GM12878 (cell line): ENCODE measurements at places on chromosomes 1 and 21. TPM values are rescaled to one million over a fixed set of nuclear protein-coding genes. Genes with fewer than 3 reads are reported as not detected.

GRCh38 chr1:71583756-71584155, 502.9 kb upstream of the ZRANB2 start:
- no peak overlapping the region for H3K27ac ChIP-seq
- H3K36me3 ChIP-seq = no peaks in the 10 kb centered on the region
- H3K27me3 ChIP-seq = no peaks in the 10 kb centered on the region
- H3K4me1 ChIP-seq = no peaks in the 10 kb centered on the region; the same call in 1 of the 2 replicates
- DNase-seq = no peak
- no peak overlapping the region for H3K4me3 ChIP-seq

- no peaks in the 10 kb centered on the region for H3K27me3 ChIP-seq
- H3K4me3 ChIP-seq = no peak overlapping the region
- no peak overlapping the region for H3K27ac ChIP-seq
- H3K36me3 ChIP-seq = no peaks in the 10 kb centered on the region
Measured at GRCh38 chr1:115423776-115424175, 85.7 kb upstream of the NGF start.

GRCh38 chr1:48228156-48228555, 5.6 kb downstream of the SLC5A9 start:
- no peak overlapping the region for H3K4me3 ChIP-seq
- no peaks in the 10 kb centered on the region for H3K27me3 ChIP-seq
- no peaks in the 10 kb centered on the region for H3K4me1 ChIP-seq
- H3K27ac ChIP-seq = no peak overlapping the region

The GPR153 gene
- 2.2 and 2.4 TPM in 2 replicates for total RNA-seq

DNA sequence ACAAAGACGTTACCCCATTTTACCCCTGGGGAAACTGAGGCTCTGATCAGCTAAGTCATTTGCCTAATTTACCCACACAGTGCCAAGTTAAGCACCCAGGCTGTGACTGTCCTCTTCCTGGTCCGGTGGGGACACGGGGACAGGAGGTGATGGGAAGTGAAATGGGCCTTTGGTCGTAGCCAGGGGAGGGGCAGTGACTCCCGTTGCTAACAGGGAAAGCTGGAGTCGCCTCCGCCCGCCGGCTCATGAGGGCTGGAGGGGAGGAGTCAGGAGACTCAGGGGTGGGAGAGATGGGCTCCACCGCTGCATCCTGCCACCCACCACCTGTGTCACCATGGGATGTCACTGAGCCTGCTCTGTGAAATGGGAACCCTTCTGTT, 139.3 kb downstream of the PGBD5 start:
- H3K27me3 ChIP-seq = no peaks in the 10 kb centered on the region
- H3K36me3 ChIP-seq = no peaks in the 10 kb centered on the region
- H3K4me3 ChIP-seq = no peak overlapping the region
- H3K27ac ChIP-seq = no peak overlapping the region

The AADACL4 gene
- total RNA-seq = not detected in 2 replicates

The DVL1 gene
- total RNA-seq = 29.8 and 30.8 TPM in 2 replicates

DNA sequence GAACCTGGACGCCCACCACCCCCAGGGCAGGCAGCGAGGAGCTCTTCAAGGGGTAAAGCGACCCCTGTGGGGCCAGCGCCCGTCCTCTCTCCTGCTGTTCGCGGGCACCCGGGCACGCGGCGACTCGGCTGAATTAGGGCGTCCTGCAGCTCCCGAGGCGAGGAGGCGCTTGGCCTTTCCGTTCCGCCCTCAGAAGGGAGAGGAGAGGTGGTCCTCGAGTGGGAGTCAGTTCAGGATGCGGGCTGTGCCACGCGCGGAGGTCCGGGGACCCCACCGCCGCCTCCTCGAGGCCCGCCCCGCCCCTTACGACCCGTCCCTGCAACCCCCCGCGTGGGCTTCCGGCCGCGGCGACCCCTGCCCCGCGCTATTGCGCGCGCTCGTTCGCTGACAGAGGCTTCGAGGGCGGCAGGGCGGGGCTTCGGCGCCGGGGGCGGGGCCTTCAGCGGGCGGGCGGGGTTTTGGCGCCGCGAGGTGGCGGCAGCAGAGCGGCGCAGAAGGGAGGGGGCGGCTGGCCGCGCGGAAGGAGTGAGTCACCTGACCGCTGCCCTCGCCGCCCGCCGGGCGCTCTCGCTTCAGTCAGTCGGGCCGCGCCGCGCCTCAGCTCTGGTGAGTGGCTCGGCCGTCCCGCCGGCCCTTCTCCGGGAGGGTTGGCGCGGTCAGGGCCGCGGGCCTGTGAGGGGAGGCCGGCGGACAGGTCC, at the start of gene BACH1:
Gene BACH1 (plus strand): TSS at position 575 of the 698 bp plus-strand sequence. CDS start 22,359 bp downstream, outside the sequence.
- H3K4me3 ChIP-seq = peak within 1 kb of the TSS; percentile 93
- H3K4me1 ChIP-seq = peaks cover 31% of the 10 kb centered on the region
- H3K27ac ChIP-seq = peak within 1 kb of the TSS; percentile 96
- DNase-seq = no peak
- no peaks in the 10 kb centered on the region for H3K27me3 ChIP-seq
- no peaks in the 10 kb centered on the region for H3K36me3 ChIP-seq

DNA sequence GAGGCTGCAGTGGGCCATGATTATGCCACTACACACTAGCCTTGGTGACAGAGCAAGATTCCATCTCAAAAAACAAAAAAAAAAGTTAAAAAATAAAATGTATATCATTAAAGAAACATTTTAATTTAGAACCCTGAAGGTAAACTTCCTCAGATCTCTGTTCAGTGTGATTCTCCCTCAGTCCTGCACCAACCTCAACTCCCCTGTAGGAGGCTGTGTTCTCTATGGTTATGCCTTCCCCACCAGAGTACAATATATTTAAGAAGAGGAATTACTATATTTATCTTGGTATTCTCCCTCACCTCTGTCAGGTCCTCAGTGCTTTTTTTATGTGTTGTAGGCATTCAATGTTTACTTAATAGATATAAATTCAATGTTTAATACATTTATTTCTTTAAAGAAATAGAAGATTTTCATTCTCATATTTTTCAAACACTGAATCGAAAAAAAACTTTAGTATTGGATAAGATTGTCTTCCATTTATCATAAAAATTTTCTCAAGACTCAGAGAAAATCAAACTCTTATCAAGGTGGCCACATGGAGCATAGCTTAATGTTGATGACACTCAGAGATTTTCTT, 4.8 kb upstream of the LRRC8B start:
- no peak for DNase-seq
- H3K27me3 ChIP-seq = no peaks in the 10 kb centered on the region
- no peak overlapping the region for H3K4me3 ChIP-seq
- no peak overlapping the region for H3K27ac ChIP-seq

GRCh38 chr1:208275083-208275482, 30.9 kb upstream of the PLXNA2 start:
- no peaks in the 10 kb centered on the region; the same call in 1 of the 2 replicates for H3K27me3 ChIP-seq
- no peak for DNase-seq
- H3K36me3 ChIP-seq = no peaks in the 10 kb centered on the region
- H3K4me3 ChIP-seq = no peak overlapping the region
- no peaks in the 10 kb centered on the region for H3K4me1 ChIP-seq
- no peak overlapping the region for H3K27ac ChIP-seq

- no peak for DNase-seq
- no peaks in the 10 kb centered on the region; the same call in 1 of the 2 replicates for H3K27me3 ChIP-seq
Measured at GRCh38 chr1:147919896-147920295, 8.3 kb upstream of the GPR89B start.

DNA sequence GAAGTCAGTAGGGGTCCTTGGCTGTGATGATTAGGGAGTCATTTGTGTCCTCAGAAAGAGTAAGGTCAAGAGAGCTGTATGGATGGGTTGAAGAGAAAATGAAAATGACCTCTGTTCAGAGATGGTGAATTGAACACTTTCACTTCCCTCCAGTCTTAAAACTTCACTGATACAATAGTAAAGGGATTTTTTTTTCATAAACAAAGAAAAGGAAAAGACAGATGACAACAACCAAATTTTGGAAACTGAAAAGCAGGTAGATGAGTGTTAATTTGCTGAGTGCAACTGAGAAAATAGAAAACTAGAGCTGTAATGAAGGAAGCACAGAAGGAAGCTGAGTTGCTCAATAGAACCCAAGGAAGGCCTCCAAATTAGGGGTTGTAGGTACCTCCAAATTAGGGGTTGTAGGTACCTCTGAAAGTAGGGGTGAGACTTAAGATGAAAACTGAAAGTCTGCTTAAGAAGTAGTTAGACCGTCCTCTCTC, 14.8 kb upstream of the S1PR1 start:
- no peaks in the 10 kb centered on the region for H3K27me3 ChIP-seq
- peaks cover 12% of the 10 kb centered on the region for H3K4me1 ChIP-seq
- DNase-seq = peak; percentile 67
- H3K36me3 ChIP-seq = no peaks in the 10 kb centered on the region
- peak overlapping the region; percentile 63 for H3K27ac ChIP-seq

DNA sequence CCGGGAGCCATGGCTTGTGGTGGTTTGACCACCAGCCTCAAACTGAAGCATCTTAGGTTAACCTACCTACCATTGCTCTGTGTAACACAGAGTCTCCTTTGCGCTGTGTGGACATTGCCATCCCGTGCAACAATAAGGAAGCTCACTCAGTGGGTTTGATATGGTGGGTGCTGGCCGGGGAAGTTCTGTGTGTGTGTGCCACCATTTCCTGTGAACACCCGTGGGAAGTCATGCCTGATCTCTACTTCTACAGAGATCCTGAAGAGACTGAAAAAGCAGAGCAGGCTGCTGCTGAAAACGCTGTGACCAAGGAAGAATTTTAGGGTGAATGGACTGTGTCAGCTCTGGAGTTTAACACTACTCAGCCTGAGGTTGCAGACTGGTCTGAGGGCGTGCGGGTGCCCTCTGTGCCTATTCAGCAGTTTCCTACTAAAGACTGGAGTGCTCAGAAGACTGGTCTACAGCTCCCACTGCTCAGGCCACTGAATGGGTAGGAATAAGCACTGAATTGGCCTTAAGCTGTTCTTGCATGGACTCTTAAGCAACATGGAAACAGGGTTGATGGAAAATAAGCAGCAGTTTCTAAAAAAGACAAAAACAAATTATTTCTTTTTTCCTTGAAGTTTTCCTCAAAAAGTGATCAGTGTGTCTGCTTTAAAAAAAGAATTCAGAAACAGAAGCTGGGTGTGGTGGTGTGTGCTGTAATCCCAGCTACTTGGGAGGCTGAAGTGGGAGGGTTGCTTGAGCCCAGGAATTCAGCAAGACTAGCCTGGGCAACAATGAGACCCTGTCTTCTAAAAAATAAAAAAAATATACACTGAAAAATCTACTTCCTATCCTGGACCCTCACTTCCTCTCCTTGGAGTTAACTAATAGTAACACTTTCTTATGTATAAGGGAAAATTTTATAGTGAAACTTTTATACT, 14.6 kb downstream of the CEP350 start:
- no peak overlapping the region for H3K4me3 ChIP-seq
- H3K4me1 ChIP-seq = no peaks in the 10 kb centered on the region; the same call in 1 of the 2 replicates
- no peak for DNase-seq
- H3K27ac ChIP-seq = no peak overlapping the region

- 0 out of 2 replicates have a peak, but pooled peaks cover 2% of the 10 kb centered on the region for H3K27me3 ChIP-seq
- no peaks in the 10 kb centered on the region for H3K36me3 ChIP-seq
- no peak for DNase-seq
Measured at GRCh38 chr1:208446271-208446691, 202.1 kb upstream of the PLXNA2 start.

GRCh38 chr1:110672001-110672752, 2.6 kb downstream of the KCNA3 start:
- no peaks in the 10 kb centered on the region for H3K27me3 ChIP-seq
- DNase-seq = no peak
- H3K36me3 ChIP-seq = no peaks in the 10 kb centered on the region
- peak overlapping the region; percentile 40; the same call in 1 of the 2 replicates for H3K27ac ChIP-seq

The CAPN9 gene
- not detected in 2 replicates for total RNA-seq

DNA sequence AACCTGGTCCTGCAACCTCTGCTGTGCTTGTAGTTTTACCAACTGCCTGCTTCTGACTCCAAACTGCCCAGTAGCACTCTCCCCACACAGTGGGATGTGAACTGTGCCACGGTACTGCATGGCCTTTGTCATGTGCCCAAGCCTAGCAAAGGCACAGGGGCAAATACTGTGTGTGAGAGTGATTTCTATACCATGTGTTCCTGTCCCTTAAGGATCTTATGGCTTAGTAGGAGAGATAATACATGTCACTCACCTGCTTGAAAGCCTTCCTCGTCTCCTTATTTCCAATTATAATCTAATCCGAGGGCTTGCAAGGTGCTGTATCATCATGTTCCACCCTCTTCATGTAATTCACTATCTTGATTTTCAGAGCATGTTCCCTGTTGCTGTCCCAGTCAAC, 51.3 kb downstream of the UBE4B start:
- H3K27me3 ChIP-seq = no peaks in the 10 kb centered on the region
- no peaks in the 10 kb centered on the region for H3K4me1 ChIP-seq
- no peak overlapping the region for H3K27ac ChIP-seq
- DNase-seq = no peak

GRCh38 chr1:61757950-61758349, 15.7 kb downstream of the PATJ start:
- H3K36me3 ChIP-seq = no peaks in the 10 kb centered on the region
- DNase-seq = no peak
- no peak overlapping the region for H3K4me3 ChIP-seq
- H3K4me1 ChIP-seq = no peaks in the 10 kb centered on the region
- H3K27ac ChIP-seq = no peak overlapping the region
- H3K27me3 ChIP-seq = no peaks in the 10 kb centered on the region

DNA sequence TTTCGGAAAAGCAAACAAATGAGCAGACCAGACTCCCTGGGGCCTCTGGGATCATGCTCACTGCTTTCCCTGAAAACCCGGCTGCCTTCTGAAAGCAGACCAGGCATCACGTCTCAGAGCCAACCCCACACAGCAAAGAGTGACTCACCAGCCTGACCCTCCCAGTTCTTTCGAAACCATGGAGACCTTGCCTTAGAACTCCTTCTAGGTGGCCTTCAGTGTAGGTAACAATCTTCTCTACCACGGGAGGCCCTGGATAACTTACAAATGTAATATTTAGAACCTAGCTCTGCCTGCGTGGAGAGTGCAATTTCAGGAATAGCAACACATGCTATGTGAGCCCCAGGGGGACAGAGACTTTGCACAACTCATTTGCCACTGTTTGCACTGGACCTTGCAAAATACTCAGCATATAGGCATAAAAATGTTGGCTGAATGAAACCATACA, 105.2 kb downstream of the SUSD4 start:
- H3K4me1 ChIP-seq = no peaks in the 10 kb centered on the region
- no peak overlapping the region for H3K27ac ChIP-seq
- no peak overlapping the region for H3K4me3 ChIP-seq
- no peaks in the 10 kb centered on the region; the same call in 1 of the 2 replicates for H3K27me3 ChIP-seq

- no peaks in the 10 kb centered on the region; the same call in none of the 2 replicates for H3K27me3 ChIP-seq
- no peaks in the 10 kb centered on the region for H3K4me1 ChIP-seq
- no peak overlapping the region for H3K27ac ChIP-seq
- no peaks in the 10 kb centered on the region for H3K36me3 ChIP-seq
Measured at GRCh38 chr1:184424157-184424556, 37.3 kb downstream of the C1orf21 start.

GRCh38 chr1:182677397-182678098, 6.8 kb downstream of the RGS8 start:
- H3K27ac ChIP-seq = no peak overlapping the region
- peaks cover 36% of the 10 kb centered on the region; the same call in 1 of the 2 replicates for H3K4me1 ChIP-seq

GRCh38 chr1:216379441-216379840, 43.8 kb downstream of the USH2A start:
- H3K27ac ChIP-seq = no peak overlapping the region
- H3K4me3 ChIP-seq = no peak overlapping the region
- no peaks in the 10 kb centered on the region for H3K4me1 ChIP-seq
- H3K27me3 ChIP-seq = no peaks in the 10 kb centered on the region
- no peak for DNase-seq
- no peaks in the 10 kb centered on the region for H3K36me3 ChIP-seq

The SPOCD1 gene
- total RNA-seq = 0.23 and 0.56 TPM in 2 replicates

The OXCT2 gene
- total RNA-seq = 0.98 and 1.9 TPM in 2 replicates
